A549 treated with RU486 at 1 μM for 4 hours (cell line): ENCODE measurements at places on chromosomes 2 and 18. TPM values are rescaled to one million over a fixed set of nuclear protein-coding genes. Genes with fewer than 3 reads are reported as not detected.

Gene LYG2
- 0.17 TPM in 1 of 5 replicates, not detected in the others for total RNA-seq

Gene MATN3
- 9.0 to 15.5 TPM (median 13.7 TPM) in 5 replicates for total RNA-seq

Gene RND3
- total RNA-seq: 56.1 to 75.4 TPM (median 67.3 TPM) in 5 replicates

Gene SERPINB11
- total RNA-seq: 0.22 TPM in 1 of 5 replicates, not detected in the others

Gene TRIM43
- total RNA-seq: 0.06 TPM in 1 of 5 replicates, not detected in the others

Gene XDH
- 1.4 to 2.4 TPM (median 1.5 TPM) in 5 replicates for total RNA-seq

Gene SOCS6
- 19.7 to 31.8 TPM (median 31.1 TPM) in 5 replicates for total RNA-seq

Gene SPP2
- total RNA-seq: not detected in 5 replicates

Gene EVA1A
- 12.3 to 18.2 TPM (median 14.5 TPM) in 5 replicates for total RNA-seq

Gene MYO3B
- total RNA-seq: 0.02 TPM in 1 of 5 replicates, not detected in the others
